D721Med (cell line): ENCODE measurements at places on chromosomes 4 and X.

- no peak for DNase-seq
These were observed 110.8 kb upstream of the DGKK start for GRCh38 chrX:50581405-50581804.

- no peak for DNase-seq
These were observed 3.1 kb upstream of the TSPAN5 start for GRCh38 chr4:98661371-98662054.

- DNase-seq = no peak
These were observed 40.9 kb downstream of the JADE3 start for GRCh38 chrX:46953137-46953527.

- DNase-seq = no peak
These were observed 96.4 kb upstream of the MED14 start for GRCh38 chrX:40831750-40832149.

GRCh38 chr4:47154816-47155370, 123.5 kb downstream of the GABRB1 start:
- DNase-seq = no peak
